ENCODE measurements at places on chromosomes 13 and 19.
A peak's percentile ranks its signal among the peaks of the same experiment; 100 is the strongest.

- DNase-seq, result no peak
These were observed 742.7 kb upstream of the GPC6 start for GRCh38 chr13:92483894-92484293.

- peak; percentile 19 for DNase-seq
These were observed 226.3 kb downstream of the SLC7A1 start for GRCh38 chr13:29369060-29369743.

DNA sequence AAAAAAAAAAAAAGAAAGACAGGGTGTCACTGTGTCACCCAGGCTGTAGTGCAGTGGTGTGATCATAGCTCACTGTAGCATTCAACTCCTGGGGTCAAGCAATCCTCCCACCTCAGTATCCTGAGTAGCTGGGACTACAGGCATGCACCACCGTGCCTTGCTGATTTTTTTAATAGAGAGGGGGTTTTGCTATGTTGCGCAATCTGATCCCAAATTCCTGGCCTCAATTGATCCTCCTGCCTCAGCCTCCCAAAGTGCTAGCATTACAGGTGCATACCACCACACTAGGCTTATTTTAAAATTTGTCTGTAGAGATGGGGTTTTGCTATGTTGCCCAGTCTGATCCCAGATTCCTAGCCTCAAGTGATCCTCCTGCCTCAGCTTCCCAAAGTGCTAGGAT lies 159.3 kb downstream of the PTPRS start:
- DNase-seq, result no peak

DNA sequence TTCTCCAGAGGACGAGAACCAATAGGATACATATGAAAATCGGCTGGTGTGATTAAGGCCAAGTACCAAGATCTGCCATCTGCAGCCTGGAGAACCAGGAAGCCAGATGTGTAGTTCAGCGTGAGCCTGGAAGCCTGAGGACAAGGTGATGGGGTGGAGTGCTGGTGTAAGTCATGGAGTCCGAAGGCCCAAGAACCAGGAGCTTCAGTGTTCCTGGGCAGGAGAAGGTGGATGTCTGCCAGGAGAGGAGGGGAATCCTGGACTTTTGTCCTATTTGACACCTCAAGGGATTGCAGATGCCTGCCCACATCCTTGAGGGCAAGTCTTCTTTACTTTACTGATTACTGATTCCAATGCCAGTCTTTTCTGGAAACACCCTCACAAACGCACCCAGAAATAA lies 71.5 kb downstream of the SPATA13 start:
- DNase-seq, result no peak

- peak; percentile 65 for DNase-seq
These were observed 1.1 kb downstream of the ZNF850 start for GRCh38 chr19:36771261-36772231.

DNA sequence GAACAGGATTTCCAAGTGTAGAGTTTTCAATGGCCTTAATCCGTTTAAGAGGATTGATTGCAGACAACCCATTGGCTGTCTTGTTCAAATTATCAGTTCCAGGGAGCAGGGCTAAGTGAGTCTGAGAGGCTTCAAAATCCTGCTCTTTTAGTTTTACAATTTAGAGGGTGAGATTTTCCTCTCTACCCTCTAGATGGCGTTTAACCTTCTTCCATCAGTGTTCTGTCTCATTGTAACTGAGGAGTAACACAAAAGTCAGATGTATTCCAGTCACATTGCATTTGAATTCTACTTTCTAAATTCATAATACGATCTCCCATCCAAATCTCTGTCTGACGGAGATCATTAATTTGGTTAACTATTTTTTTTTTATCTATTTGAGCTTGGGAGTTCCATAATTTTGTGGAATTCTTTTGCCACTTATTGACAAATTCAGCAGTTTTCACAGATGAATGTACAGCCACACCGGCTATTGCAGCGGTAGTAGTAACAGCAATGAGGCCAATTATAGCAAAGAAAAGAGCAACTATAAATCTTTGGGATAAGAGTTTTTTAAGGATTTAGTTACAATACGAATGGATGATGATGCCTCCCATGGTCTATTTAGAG lies 7.8 kb upstream of the C19orf84 start:
- no peak for DNase-seq

DNA sequence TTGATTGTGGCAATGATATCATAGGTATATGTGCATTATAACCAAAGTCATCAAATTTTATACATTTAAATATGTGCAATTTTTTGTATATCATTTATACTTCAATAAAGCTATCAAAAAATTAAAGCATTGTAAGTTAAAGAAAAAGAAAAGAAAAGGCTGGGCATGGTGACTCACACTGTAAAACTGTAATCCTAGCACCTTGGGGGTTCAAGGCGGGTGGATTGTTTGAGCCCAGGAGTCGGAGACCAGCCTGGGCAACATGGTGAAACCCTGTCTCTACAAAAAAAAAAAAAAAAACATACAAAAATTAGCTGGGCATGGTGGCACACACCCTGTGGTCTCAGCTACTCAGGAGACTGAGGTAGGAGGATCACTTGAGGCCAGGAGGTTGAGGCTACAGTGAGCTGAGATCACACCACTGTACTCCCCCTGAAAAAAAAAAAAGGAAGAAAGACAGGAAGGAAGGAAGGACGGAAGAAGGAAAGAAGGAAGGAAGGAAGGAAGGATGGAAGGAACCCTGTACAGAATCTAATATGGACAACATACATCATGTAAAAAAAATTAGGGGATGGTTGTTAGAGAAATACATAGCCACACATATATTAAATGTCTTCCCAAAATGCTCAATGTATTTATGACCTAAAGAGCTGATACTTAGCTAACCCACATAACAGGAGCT lies 21.7 kb upstream of the SLC25A30 start:
- DNase-seq, result no peak

GRCh38 chr13:21130116-21130515 lies 46.2 kb downstream of the SKA3 start:
- DNase-seq, result no peak

DNA sequence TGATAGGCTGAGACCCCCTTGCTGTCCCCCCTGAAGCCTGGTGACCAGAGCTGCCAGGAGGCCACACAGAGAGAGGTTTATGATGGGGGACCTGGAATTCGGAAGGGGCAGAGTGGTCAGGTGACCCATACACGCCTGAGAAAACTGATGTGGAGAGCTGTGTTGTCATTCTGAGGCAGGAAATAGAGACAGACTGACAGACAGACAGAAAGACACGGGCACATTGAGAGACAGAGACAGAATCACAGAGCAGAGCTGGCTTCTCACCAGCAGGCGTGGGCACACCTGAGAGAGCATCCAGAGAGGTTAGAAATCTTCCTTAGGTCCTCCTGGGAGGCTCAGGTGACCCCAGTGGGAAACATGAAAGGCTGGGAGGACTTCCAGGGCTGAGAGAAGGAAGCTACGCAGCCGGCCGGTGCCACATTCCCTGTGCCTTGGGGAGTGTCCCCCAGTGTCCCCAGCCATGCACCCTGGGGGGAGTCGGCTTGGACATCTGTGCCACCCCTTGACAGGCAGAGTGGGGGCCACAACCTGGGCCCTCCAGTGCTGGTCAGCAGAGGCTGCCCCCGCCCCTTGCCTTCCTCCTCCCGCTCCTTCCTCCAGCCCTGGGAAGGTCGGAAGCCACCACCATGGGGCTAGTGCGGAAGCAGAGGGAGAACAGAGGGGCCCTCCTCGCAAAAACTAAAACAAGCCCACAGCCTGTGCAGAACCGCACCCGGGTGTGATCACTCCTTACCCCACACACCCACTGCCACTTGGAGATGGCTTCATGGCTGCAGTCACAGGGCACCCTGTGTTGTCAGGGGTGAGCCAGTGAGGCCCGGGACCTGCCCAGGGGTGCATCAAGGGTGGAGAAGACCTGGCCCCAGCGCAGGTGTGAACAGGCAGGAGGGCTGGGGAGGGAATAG lies 2.2 kb downstream of the FFAR1 start:
- DNase-seq, result no peak

Measured in right renal cortex interstitium (tissue), 3 donors.